NT2/D1 (cell line): ENCODE measurements at places on chromosomes 11 and 22.

GRCh38 chr11:75766443-75767227, 1.9 kb upstream of the DGAT2 start:
- no peak for DNase-seq

DNA sequence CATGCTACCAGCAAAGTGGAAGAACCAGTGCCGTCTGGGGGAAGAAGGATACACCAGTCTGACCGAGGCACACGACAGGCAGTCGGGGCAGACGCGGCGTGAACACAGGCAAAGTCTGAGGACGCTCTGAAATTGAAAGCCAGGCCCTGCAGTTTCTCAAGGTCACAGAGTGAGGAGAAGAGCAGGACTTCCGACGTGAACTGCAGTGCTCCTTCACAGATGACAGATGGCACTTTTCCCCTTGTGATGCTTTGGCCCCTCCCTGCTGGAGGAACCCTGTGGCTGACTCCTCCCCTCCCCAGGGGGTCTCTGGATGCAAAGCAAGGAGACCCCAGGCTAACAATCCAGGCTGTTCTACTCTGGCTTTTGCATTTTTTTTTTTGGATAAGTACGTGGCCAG, 19.6 kb upstream of the JAM3 start:
- no peak for DNase-seq

DNA sequence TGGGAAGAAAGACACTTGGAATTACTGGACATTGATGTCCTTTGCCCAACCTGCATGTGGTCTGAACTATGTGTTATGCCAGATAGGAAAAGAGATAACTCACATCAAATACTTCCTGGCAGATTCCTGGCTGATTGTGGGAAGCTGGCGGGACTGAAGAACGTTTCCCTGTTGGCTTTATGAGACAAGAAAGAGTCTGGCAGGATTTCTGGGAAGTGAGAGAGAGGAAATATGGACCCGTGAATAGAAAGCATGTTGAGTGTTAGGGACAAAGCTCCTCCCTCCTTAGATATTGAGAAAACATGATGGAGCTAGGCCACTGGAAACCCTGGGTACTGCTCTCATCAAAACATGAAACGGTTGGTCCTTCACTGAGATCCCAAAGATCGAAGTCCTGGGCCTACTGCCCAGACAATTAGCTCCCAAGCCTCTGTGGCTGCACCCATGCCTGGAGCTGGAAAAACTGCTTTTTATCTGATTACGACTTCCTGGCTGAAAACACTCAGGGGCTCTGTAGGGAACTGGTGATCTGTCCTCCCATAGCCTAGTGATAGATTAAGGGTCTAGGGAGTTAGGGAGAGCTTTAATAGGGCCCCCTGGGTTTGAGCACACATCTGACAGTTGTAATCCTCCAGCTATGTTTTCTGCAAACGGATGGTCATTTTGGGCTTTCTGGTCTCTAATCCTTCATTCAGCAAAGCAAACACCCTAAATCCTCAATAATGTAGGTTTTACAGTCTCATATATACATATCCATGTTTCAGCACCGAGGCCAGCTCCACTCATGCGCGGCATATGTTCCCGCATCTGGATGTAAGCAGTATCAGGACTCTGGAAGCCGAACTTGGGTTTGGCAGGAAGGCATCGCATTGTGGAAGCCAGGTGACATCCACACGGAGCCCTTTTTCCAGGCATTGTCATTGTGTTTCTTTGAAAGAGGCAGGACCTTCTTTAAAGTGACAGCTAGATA, 6.1 kb upstream of the B3GAT1 start:
- no peak for DNase-seq

DNA sequence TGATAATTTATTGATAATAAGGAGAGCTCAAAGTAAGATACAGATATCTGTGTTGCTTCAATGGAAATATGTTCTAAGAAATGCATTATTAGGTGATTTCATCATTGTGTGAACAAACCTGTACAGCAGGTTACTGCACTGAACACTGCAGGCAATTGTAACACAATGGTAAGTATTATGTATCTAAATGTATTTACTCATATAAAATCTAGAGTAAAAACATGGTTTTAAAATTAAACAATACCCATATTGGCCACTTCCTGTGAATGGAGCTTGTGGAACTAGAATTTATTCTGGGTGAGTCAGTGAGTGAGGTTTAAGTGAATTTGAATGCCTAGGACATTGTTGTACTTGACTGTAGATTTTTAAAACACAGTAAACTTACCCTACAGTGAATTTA, 722.9 kb upstream of the RAG2 start:
- no peak for DNase-seq

GRCh38 chr11:22927793-22928192, 67.5 kb upstream of the CCDC179 start:
- DNase-seq, result no peak

DNA sequence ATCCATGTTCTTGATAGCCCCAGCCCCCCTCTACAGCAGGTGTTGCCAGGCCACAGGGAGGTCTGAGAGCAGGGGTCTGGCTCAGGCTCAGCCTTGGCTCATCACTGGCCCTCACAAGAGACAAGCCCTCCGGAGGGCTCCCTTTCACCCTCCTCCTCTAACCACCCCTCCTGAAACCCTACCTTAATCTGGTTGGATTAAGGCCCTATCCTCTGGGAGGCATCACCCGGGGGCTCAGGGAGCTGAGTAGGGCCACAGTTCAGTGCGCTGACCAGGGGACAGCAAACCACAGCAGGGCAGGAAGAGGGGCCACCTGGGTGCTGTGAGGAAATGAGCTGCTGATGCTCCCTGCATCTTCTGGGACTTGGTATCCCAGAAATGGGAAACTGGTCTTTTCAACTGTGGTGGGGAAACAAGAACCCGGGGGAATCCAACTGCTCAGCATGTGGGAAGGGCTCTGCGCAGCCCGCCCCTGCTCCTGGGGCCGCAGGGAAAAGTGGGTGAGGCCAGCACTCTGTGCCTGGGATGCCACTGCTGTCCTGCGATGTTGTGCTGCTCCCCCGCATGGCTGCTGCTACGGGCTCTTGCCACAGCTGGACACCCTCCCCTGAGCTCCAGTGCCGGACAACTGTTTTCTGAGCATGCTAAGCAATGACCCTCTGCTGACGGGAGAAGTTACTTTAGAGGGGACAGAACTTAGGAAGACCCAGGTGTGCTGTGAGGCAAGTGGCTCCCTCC, 17.5 kb downstream of the ADORA2A start:
- DNase-seq, result no peak
